Dermis microvascular lymphatic vessel endothelial cell (primary cell): ENCODE measurements at places on chromosomes 2 and 18.

DNA sequence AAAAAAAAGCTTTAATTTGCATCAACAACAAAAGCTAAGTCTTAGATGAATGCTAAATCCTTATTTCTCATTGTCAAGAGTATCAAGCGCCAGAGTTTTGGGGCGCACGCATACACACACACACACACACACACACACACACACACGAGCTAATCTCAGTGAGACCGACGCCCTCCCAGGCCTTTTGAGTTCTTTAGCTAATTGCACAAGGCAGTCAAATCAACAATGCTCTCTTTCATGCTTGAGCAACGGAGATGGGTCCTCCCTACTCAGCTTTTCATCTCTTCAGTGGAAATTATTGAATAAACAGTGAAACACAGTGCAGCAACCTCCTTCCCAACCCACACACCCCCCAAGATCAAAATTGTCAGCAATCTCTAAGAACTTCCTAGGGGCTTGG lies 19.2 kb downstream of the GKN1 start:
- no peak for DNase-seq

DNA sequence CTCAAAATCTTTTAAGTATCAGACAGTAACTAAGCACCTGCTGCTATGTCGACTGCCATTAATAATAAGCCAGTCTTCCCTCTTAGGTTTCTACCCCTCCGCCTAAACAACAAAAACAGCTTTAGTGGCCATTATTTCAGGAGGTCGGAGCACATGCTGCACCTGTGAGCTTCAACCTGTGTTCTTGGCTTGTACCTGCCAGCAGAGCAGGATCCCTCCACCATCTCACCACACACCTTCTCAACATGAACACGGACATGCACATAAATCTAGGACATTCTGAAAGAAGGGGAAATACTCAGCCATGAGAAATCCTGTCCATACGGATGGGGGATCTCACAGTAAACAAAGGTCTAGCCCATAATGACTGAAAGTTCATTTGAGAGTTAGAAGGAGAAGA lies 3.7 kb downstream of the CYB5A start:
- DNase-seq, result no peak

DNA sequence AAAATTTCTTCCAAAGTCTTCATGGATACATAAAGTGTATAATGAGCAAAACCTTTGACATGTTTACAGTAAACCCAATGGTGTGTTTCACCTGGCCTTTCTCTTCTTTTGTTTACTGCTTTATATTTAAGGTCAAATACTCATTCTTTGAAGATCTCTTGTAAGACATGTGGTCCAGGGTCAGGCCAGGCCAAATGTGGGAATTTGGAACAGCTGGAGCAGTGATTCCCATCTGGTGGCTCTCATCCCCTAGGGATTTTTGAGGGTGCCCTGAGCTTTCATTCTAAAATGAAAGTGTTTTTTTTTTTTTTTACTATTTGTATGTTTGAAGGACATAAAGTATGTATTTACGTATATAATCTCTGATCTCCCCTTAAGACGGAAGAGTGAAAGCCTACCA lies 13.8 kb upstream of the MGAT5 start:
- no peak for DNase-seq

GRCh38 chr2:130966149-130966774 lies 127.0 kb downstream of the FAM168B start:
- DNase-seq, result peak; percentile 8
